ENCODE measurements at places on chromosomes 6 and 20.

DNA sequence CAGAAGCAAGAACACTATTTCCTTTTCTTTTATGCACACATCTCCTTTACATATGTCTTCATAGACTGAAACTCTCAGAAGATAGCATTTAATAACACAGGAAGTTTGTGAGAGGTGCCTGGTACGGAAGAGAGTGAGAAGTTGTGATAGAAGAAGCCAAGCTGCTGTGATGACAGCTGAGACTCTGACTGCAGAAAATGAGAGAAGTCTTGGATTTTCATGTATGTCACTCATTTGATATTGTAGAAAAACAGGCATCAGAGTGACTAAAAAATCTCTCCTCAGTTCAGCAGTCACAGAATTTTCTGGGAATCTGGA, 154.9 kb upstream of the BMP2 start:
- no peak for DNase-seq

GRCh38 chr20:58719258-58719657, 26.7 kb downstream of the NPEPL1 start:
- no peak for DNase-seq

- no peak for DNase-seq
Measured at GRCh38 chr6:18488526-18489270, 101.5 kb downstream of the RNF144B start.

DNA sequence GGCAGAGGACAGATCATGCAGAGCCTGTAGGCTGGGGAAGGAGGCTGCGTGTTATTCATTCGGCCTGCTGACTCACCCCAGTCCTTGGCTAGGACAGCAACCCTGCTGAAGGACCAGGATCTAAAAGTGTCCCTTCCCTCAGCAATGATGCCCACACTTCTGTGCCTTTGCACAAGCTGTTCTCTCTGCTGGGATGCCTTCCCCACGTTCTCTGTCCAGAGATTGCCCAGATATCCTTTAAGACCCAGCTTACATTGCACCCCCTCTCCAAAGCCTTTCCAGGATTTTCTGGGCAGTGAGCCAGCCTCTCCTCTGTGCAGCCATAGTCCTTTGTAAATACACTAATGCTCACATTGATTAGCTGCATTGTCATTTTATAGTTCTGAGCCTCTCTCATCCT, 99.3 kb upstream of the CHD6 start:
- DNase-seq: no peak

DNA sequence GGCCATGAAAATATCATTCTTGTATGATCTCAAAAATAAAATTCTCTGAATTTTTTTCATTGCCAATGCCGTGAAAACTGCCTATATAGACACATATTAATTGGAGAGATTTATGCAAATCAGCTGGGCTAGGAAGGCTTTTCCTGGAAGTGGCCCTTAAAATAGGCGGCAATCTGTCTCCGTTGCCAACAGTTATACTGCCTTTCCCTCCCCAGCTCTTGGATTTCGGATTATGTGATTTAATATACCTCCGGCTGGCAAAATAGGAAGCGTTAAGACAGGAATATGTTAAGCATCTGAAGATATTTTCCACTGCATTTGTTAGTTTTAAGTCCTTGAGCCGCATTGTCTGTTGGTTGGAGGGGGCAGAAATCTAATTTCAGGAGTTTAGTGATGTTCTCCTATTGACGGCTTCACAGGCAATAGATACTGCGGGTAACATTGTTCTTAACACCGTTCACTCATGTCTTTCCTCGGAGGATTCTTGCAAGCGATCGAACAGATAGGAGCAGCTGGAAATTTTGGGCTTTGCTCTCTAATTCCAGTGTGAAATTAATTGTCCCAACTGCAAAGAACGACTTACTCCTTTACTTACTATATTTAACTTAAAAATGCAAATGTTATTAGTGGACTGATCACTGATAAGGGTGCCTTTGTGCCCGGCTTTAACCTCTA, 113.3 kb downstream of the LINC00237 start:
- no peak for DNase-seq

- DNase-seq: no peak
Measured at GRCh38 chr20:49657118-49657901, 56.4 kb downstream of the B4GALT5 start.

GRCh38 chr6:132814716-132815570, 574 bp downstream of the RPS12 start:
- peak; percentile 33 for DNase-seq

DNA sequence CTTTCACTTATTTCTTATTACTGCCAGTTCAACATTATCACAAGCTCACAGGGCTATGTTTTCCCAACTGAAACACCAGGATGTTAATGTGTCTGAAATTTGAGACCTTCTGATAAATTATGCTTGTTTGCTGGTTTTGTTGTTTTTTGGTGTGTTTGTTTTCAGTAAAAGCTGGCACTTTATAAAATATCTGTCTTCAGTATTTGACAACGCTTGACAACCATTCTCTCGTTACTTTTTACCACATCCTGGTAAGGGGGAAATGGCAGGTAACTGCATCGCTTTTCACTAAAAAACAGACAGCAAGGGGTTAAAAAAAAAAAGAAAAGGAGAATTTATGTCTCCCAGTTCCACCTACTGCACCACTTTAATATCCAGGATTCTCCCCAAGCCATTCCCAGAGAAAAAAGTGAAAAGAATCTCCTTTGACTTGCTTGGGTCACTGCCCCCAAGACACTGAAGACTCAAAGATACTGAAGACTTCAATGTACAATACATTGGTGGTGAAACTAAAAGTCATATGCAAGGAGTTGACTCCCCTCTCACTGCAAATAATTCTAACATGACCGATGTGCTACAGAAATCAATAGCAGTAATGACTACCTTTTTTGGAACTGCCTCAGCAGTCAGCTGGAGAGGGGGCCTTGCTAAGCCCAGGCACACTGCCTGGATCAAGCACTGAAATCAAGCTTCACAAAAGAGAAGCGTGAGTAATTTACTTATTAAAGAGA, 88.9 kb downstream of the HIVEP2 start:
- DNase-seq: peak; percentile 61

DNA sequence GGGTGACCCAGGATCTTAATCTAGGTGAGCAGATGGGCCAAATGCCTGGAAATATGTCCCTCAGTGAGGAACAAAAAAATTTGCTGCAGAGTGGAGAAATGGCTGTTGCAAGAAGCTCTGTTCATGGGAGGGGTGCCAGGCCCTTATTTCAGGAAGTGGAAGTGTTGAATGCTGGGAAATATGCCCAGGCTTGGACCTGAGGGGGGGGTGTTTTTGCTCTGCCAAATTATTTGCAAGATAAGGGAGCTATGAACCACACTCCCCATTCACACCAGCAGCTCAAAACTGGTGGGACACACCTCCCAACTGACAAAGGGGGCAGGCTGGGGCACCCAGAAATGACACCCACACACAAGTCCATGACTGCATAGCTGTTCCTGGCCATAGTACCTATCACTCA, 8.7 kb downstream of the CST4 start:
- DNase-seq: no peak

DNA sequence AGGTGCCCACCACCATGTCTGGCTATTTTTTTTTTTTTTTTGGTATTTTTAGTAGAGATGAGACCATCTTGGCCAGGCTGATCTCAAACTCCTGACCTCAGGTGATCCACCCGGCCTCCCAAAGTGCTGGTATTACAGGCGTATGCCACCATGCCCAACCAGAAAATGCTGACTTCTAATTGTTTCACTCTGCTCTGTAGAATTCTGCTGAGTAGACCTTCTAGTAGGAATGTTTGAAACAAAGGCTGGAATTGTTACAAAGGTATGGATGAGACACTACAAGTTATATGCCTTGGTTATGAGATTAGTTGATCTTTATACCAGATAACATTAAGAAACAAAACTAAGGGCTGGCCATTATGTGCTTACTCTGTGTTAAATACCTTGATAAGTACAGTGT, 44.8 kb downstream of the MEP1A start:
- no peak for DNase-seq

DNA sequence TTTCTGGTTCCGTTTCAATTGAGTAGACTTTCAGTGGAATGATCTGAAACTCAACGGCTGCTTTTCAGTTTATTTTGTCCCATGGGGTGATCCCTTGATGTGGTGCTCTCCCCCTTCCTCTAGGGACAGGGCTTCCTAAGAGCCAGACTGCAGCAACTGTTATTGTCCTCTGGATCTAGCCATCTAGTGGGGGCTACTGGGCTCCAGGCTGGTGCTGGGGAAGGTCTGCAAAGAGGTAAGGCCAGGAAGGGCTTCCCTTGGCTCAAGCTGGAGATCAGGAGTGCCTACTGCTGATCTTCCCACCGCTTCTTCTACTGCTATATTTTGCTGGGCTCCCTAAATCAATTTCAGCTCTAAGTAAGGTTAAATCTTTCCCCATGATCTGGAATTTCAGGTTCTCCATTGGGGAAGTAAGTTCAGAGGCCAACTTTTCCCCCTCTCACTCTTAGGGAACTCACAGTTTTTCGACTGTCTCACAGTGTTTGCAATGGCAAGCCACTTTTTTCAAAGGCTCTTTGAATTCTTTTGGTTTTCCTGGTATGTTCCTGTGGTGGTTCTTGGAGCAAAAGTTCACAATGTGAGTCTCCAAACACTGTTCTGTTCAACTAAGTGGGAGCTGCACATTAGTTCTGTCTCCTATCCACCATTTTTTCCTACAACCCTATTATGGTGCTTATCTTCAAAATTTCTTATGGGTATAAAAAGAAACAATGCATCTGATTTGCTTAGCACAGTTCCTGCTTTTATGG, 286.2 kb upstream of the EXOC2 start:
- no peak for DNase-seq

DNA sequence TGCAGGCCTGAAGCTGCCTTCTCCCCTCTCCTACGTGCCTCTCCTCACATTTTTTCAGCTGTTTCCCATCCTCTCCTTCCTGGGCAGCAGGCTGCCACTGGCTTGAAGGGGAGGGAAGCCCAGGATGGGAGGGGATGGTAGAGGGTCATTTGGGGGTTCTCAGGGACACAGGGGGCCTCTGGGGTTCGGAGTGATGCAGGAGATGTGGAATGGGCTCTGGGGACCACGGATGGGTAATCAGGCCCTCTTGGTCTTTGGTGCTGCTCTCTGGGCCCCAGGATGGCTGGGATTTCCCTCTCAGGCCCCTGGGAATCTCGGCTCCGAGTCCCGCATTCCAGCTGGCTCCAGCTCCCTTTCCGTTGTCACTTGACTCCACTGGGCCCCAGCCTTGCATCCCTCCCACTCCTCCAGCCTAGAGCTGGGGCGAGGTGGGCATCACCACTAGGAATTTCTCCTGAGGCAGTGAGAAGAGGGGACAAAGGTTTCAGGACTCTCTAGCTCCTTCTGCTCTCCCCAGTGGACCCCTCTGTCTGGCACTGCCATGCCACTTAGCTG, 2.0 kb upstream of the DDR1 start:
- DNase-seq: no peak

- DNase-seq: no peak
Measured at GRCh38 chr6:19356692-19357091, 480.5 kb upstream of the ID4 start.

GRCh38 chr6:3919130-3919628, 70.0 kb downstream of the FAM50B start:
- no peak for DNase-seq

- peak; percentile 48 for DNase-seq
Measured at GRCh38 chr6:5670811-5671561, 335.7 kb downstream of the NRN1 start.

GRCh38 chr6:112130878-112131277, 43.5 kb downstream of the FAM229B start:
- no peak for DNase-seq

- DNase-seq: no peak
Measured at GRCh38 chr20:58071991-58072390, 156.5 kb downstream of the ANKRD60 start.

DNA sequence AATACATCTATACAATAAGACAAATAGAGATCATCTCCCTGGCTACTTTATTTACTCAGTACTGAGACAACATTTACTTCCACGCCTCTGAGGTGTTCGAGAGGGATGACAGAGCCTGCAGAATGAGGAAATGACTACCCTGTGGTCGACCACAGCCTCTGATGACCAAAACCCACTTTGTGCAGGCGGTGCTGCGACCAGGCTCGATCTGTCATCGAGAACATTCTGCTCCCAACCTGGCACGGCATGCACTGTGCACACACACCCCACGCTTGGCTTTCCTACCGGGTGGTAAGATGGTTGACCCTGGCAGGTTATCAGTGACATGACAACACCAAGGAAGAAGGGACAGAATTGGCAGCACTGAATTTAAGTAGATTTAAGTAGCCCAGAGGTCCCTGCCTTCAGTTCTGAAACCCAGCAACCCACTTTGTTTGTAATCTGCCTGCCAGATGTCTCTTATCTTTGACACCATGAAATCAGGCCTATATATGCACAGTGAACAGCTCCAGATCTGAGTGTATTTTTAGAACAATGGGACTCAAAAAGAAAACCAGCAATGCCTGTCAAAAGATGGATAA, 42.6 kb downstream of the TTI1 start:
- peak; percentile 54 for DNase-seq

- DNase-seq: peak; percentile 39
Measured at GRCh38 chr6:166341464-166341863, 881 bp downstream of the SFT2D1 start.

- DNase-seq: no peak
Measured at GRCh38 chr6:15776458-15776980, 113.7 kb upstream of the DTNBP1 start.

DNA sequence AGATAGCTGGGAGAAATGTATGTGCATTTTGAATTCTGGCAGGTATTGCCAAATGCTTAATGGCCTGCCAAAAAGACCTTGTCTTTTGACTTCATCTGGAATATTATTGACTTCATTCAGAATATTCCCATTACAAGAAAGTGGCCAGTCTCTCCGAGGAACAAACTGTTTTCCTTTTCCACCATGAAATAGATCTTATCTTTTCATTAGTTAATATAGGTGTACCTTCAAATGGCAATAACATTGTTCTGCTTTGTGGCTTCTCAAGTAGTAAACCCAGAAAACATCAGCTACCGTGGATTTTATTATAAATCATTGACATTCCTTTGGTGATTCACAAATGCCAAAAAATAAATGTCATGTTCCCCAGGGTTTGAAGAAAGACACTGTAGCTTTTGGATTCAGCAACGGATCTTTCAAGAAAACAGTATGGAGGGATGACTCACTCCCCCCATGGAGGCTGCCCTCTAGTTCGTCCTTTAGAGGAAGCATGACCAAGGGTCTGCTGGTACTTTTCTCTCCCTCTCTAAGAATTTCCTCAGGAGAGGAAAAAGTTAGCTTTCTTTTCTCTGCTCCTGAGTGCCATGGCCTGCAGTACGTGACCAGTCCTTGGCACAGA, 1.1 kb upstream of the RNF182 start:
- DNase-seq: no peak

- no peak for DNase-seq
Measured at GRCh38 chr20:42906120-42906519, 283.6 kb downstream of the PTPRT start.

DNA sequence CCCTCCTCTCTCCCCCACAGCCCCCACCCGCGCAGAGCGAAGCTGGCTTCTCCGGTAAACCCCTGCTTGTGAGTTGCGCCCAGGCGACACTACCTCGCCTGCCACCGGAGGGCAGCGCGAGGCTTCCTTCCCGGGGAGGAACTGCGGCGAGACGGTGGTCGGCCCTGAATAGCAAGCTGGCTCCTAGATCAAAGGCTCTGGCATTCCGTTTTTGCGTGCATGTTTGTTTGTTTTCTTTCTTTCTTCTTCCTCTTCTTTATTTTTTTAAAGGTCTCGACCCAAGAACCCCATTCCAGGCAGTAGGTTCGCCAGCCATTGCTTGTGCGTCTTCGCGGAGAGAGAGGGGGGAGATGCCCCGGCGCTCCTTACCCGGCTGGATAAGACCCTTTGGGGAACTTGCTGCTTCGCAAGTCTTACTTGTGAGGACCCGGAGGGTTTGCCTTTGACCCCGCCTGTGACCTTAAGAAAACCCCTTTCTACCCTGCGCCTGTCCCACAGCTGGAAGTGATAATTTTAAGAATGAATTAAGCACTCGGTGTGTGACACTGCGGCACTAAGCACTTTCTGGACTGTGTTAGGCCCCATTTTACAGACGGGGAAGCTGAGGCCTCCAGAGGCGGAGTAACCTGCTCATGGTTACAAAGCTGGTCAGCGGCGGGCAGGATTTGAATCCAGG, 92.7 kb upstream of the SIRPA start:
- DNase-seq: peak; percentile 15

All from CD4-positive, alpha-beta T cell treated with Interleukin-17A for 1 hour (primary cell).